ENCODE measurements at places on chromosomes 6 and 20. TPM values are rescaled to one million over a fixed set of nuclear protein-coding genes. Genes with fewer than 3 reads are reported as not detected.

The SLC4A11 gene
- total RNA-seq: 1.9 TPM

The MEP1A gene
- not detected for total RNA-seq

The ZBP1 gene
- not detected for total RNA-seq

The SCRT2 gene
- total RNA-seq: not detected

All from epithelial cell of umbilical artery (primary cell).